ENCODE measurements at places on chromosomes 12 and 14. TPM values are rescaled to one million over a fixed set of nuclear protein-coding genes. Genes with fewer than 3 reads are reported as not detected.

DNA sequence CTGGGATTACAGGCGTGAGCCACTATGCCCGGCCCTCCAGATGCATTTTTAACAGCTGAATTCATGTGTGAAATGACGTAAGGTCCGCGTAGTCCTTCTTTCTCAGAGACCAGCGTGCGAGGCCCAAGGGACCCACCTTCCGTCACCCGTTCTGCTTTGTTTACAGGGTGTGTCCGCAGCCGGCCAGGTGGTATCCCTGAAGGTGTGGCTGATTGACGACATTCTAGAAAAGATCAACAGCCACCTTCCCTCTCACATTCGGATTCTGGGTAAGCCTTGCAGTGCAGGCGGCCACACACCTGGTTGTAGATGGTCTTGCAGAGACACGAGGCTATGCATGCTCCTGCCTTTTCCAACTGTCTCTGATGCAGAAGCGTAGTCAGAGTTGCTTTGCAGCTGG is 9.9 kb downstream of the PUS1 start:
- no peak for DNase-seq

SAMD15 gene
- 1.3 TPM for total RNA-seq

DNA sequence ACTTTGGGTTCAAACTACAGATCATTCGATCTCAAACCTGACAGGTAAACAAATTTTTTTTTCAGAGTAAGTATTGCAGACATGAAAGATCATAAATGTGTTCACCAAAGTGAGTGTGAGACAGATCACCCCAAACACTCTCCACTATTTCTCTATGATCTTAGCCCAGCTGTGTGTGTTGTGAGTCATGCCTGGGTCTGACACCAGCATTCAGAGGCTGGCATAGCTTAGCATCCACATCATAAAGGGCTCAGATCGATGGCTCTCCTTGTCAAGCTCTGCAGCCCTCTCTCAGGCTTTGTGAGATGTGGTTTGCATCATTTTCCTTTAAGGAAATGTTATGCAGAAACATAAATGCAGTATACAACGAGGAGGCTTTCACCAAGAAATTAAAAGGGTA is 164.9 kb downstream of the ETV6 start:
- peak; percentile 43 for DNase-seq

DNA sequence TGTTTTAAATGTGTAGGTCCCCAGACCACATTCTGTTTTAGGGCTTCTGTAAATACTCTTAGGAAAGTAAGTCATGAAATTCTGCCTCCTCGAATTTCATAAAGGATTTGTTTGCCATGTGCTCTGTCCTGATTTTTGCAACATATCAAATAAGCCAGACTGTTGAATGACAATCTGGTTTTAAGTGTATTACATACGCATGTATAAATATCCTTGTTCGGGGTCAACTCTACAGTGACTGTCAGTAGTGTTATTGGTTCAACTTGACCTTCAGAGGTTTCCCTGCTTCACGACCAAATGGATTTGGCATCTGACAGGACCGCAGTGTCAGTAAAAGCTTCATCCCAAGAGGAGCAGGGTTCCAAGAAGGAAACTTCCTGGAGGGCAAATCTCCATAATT is 52.7 kb downstream of the PPM1A start:
- no peak for DNase-seq

DNA sequence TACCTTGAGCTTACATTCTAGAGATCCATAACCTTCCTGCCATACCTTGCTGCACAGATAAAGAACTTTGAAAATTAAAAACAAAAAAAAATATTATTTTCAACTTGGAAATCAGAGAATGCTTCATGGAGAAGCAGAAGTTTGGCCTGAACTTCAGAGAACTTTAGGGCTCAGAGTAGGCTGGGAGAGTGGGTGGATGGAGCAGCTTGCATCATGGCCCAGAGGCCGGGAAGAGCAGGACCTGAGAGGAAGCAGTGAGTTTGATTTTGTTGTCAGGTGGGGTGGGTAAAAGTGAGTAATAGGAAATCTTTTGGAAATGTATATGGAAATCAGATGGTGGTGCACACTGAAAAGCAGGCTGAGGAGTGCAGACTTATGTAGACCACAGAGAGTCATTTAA is 228.5 kb upstream of the KRR1 start:
- DNase-seq, result no peak

TEX52 gene
- not detected for total RNA-seq

DNA sequence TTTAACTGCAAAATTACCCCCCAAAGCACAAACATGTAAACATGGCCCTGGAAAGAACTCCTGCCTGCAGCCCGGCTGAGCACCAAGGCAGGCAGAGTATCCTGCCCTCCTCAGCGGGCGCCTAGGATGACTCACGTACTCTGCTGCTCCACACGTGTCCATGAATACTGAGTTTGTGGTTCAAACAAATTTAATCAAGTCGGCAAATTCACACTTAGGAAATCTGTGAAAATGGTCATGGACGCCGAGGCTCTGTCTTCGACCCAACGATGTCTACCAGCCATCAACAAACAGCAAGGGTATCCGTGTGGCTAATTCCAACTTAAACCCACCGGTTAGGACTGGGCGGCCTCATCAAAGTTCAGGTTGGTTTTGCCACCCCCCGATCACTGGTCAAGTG is 25.5 kb downstream of the GOLGA3 start:
- no peak for DNase-seq

- DNase-seq, result no peak
Observed at GRCh38 chr14:61121355-61121787, 140.3 kb downstream of the SLC38A6 start.

EML1 gene
- 1.3 TPM for total RNA-seq

DNA sequence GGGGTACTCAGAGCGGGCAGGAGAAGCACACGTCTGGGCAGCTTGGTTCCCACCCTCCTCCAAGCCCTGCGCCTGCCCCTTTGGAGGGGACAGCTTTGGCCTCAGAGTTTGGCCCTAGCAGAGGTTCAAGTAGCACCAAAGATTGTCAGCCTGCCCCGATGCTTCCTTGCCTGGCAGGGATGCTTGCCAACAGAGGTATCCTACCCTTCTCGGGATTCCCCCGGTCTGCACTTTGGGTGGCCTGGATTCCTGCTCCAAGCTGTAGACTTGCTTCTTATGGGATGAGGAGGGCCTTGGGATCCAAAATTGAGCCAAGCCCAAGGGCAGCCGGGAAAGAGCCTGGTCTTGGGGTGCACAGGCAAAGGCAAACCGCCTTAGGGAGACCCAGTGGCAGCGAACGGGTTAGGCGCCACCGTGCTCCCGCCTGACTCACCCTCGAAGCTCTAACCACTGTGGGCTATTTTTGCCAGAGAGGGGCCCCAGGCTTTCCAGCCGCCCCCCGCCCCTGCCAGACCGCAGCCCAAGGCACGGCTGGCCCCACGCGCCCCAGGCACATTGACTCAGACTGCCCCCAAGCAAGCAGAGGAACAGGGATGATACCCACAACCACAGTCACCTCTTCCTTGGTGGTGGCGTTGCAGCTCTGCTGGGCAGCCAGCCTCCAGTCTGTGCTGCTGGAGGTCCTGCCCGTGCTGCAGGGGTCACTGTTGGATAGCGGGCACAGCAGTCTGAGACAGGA is 847 bp upstream of the WNT10B start:
- no peak for DNase-seq

DNA sequence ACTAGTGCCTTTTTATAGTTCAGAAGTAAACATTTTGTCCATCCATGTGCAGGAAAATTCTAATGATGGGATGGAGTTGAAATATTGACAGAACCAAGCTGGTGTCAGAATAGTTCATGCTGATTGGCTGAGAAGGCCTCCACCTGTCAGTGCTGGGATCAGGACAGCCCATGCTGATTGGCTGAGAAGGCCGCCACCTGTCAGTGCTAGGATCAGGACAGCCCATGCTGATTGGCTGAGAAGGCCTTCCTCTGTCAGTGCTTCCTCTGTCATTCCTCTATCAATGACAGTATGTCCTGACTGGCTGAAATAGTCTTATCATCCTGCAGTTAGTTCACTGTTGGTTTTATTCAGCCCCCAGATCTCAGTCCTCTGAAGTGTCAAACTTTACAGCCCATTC is 95.7 kb downstream of the PPP2R5C start:
- DNase-seq, result no peak

OSGEP gene
- total RNA-seq, result 32.4 TPM

GRCh38 chr12:124556896-124557501 is 10.4 kb downstream of the NCOR2 start:
- no peak for DNase-seq

DNA sequence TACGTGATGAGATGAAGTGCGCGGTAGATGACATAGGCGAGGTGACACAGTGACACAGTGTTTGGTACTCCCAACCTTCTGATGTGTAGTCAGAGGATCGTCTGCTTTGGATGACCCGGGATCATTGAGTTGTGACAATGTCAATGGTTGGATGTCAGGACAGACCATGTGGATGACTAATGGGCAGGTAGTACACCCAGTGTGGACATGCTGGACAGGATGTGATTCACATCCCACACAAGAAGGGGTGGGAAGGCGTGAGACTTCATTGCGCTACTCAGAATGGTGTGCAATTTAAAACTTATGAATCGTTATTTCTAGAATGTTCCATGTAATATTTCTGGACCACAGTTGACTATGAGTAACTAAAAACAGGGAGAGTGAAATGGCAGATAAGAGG is 23.8 kb downstream of the MAP3K9 start:
- DNase-seq, result no peak

GRCh38 chr12:53659571-53659981 is 16.3 kb downstream of the ATP5MC2 start:
- no peak for DNase-seq

DNA sequence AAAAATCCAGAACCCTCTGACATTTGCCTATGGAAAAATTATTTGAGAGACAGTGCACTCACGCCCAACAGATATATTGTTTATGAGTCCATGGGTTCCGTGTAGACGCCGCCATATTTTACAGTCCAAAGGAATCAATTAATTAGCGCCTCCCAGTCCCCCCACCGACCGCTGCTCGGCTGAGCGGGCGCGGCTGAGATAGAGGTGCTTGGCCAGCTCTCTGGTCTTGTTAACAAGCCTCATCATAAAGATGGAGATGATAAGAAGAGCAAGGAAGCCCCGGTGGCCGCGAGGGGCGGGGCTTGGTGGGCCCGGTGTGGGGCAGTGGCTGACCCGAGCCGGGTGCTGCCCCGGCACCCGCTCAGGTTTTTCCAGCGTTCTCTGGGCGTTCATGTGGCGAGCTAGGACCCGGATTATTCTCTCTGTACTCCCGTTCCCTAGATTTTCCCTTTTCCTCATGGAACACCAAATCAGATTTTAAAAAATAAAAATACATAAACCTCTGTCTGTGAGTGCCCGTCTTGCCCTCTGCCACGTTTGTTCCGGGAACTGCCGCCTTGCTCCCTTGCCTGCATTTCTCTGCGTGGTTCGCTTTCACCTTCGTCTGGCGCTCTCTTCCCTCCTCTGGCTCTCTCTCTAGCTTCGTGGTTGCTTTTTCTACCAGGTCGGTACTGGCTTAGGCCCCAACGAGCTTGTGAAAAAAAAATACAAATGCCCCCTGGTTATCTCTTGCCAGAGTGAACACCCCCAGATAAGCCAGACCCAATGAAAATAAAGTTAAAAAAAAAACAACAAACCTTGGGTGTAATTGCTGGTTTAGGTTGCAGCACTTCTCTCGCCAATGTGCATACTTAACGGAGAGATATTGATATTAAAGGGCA is 9.0 kb downstream of the HOXC12 start:
- DNase-seq, result no peak

SLC6A12 gene
- 18.8 TPM for total RNA-seq

DNA sequence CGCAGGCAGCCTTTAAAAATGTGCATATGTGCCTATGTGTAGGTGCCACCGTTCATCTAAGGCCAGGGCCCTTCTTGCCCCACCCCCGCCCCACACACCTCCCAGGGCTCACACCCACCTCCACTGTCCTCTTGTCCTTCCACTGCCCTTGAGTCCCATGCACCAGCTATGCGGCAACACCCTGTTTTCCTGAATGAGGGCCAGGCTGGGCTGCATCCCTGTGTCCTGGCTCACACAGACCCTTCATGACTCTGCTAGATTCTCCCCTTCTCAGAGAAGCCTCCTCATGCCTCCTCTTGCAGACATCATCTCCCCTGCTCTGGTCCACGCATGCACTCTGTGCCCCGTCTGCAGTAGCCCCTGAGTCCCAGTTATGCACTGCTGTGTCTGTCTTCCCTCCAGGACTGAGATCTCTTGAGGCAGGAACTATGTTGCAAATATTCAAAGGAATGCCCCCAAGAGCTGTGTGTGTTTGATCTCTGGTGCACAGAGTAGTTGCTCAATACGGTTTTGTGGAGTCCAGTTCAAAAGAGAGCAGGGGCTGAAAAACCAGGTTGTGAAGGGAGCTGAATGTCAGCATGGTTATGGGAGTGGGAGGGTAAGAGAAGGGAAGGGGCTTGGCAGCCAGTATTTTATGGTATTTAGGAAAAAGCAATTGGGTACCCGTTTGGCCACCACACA is 47.3 kb upstream of the ESRRB start:
- DNase-seq, result peak; percentile 12

DNA sequence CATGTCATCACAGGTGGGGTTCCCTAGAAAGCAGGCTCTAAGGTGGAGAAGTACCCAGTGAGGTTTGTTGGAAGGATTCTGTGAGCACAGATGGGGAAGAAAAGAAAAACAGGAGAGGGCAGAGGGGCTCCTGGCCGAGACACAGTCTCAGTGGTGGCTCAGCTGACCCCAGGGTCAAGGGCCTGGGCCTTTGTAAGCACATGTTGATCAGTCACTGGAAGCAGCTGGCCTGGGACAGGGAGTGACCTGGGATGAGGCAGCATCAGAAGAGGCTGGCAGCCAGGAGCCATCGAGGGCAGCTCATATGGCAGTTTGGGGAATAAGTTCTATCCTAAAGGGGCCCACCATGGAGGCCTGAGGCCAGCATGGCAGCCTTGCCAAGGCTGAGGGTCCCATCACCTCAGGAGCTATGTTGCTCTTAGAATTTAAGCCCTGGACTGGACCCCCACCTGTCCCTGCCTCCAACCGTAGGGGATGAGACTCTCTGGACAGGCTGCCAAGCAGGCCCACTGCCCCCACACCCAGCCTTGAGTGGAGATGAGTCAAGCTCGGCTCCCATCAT is 6.3 kb upstream of the TMEM179 start:
- DNase-seq, result no peak

CMA1 gene
- total RNA-seq, result not detected

DNA sequence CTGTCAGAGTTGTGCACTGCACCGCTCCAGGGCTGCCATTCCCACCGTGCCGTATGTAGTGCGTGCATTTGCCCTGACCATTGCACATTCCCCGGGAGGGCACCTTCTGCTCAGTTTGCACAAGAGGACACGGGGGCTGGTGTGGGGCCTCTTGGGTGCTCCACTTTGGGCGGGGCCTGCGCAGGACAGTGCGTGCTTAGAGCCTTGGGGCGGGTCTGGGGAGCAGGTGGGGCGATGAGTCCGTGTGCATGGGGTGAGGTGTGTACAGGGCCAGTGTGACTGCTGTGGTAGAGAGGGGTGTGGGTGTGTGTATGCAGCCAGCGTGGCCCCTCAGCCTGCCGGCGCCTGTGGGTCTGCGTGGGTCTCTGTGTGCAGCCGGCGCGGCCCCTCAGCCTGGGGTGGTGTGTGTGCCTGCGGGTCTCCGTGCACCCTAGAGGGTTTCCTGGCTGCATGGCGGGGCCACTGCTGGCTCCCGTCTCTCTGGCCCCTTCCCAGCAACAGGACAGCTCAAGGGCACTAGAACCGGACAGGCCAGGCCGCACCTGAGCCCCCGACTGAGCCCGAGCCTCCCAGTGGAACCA is 31.9 kb downstream of the FBRSL1 start:
- no peak for DNase-seq

KCNH3 gene
- total RNA-seq, result 0.13 TPM
